Activated naive CD4-positive, alpha-beta T cell treated with anti-CD3 and anti-CD28 coated beads, Interleukin-2, amount 10 ng/mL, durations not matched to agents 5 hours and 36 hours (primary cell): ENCODE measurements at places on chromosomes 5 and 9. TPM values are rescaled to one million over a fixed set of nuclear protein-coding genes. Genes with fewer than 3 reads are reported as not detected.

IFNA21 gene
- not detected for total RNA-seq

MARCHF11 gene
- total RNA-seq, result not detected

HAPLN1 gene
- not detected for total RNA-seq

PCDHA1 gene
- total RNA-seq, result not detected

GABRA1 gene
- total RNA-seq, result not detected

GRXCR2 gene
- not detected for total RNA-seq

C9 gene
- not detected for total RNA-seq

TAS2R1 gene
- not detected for total RNA-seq

DRD1 gene
- total RNA-seq, result not detected

SLC46A2 gene
- total RNA-seq, result not detected

PCDHGB5 gene
- total RNA-seq, result 0.08 TPM

CCL27 gene
- total RNA-seq, result not detected

PCDHGA1 gene
- total RNA-seq, result not detected
